Esophagus squamous epithelium (tissue), 5 donors: ENCODE measurements at places on chromosomes 7 and 10.

- DNase-seq, result no peak
These were observed 71.2 kb upstream of the RPA3 start for GRCh38 chr7:7789551-7789988.

DNA sequence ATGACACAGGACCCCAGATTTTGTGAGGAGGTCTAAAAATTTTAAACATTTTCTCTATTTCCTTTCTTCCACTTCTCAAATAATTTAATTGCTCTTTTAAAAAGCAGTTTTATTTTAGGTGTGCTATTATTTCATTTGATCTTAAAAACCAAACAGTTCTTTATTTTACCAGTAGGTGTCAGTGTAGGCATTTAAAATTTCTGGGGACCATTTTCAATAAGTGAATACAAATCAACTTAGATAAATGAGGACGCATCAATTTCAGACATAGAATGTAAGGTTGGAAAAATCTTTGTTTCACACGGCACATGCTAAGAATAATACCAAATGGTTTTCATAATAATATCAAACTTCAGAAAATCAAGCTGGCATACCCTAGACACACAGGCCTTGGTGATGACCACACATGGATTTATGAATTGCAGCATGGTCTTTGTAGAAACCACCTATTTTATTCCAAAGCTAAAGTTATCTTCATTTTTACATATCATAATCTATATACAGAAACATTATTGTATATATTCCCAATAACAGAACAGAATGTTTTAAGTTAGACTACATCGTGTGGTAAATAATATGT is 127.6 kb upstream of the SLC26A5 start:
- no peak for DNase-seq

DNA sequence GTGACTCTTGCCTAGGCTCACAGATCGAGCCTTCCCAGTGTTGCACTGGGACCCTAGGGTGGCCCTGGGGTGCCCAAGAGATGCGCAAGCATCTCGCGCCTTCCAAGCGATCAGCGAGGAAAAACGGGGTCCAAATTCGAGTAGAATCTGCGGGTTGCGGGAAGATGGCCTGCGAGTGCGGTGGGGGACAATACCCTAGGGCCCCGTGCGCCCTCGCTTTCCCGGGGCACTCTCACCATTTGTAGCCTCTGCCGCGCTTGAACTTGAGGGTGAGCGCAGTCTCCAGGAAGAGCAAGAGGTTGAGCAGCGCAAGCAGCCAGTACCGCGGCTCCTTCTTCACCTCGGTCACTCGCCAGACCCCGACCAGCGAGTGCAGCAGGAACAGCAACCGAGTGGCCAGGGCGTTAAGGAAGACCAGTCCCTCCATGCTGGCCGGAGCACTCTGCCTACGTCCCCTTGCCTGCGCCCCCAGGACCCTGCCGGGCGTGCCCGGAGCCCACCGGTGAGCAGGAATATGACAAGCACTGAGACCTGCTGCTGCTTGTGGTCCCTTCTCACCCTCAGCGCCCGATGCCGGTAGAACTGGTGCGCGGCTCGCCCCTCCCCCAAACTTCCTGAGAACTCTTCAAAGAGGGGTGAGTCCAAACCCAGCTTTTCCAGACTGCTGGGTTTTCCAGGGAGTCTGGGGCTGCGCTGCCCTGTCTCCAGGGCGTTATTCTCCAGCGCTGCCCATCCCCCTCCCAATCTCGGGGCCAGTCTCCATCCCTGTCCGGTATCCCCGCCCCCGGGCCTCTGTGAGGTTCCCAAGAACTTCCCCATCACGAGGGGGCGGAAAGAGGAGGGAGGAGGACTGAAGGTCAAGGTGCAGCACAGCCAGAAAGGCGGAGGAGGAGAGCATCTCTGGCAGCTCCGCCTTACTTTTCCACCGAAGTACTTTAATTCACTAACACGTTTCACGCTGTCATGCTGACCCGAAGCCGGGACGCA is at the start of gene TMEM26:
Gene TMEM26, minus strand, starts transcription at position 727 of the 987 bp plus-strand sequence. Its CDS starts 300 bp downstream, at position 427.
- no peak for DNase-seq

DNA sequence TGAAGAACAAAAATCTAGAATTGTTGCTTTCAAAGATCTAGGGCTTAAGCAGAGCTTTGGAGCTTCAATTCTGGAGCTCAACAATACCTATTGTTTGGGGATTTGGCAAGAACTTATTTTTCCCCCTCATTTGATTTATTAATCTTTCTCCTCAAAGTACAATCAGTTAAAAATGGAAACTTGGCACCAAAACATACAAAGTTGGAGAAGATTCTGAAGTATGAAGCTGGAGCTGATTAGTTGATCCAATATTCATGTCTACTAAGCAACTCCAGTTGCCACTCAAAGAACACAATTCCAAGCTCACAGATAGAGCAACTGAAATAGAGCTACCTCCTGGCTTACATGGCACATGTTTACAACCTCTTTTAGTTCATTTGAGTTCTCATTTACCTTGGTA is 3.8 kb downstream of the FAM13C start:
- no peak for DNase-seq

GRCh38 chr7:154442939-154443338 is 390.7 kb downstream of the DPP6 start:
- DNase-seq, result no peak

DNA sequence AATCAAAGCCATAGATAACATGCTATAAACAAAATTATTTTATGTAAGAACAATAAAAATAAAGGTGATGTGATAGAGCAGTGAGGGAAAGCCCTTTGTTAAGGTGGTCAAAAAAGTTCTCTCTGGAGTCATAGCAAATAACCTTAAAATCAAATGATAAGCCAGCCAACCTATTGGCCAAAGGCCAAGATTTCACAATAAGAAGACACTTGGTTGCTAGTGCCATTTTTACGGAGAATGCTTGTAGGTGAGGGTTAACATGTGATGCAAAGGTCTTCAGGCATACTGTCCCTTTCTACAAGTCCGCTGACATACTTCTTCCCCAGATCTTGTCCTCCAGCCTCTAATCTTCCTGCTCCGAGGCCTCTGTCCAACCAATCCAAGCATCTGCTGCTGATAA is 98.2 kb upstream of the ARID5B start:
- no peak for DNase-seq

GRCh38 chr10:4127518-4128315 is 342.7 kb upstream of the KLF6 start:
- no peak for DNase-seq

GRCh38 chr7:133509822-133510221 is 256.9 kb downstream of the EXOC4 start:
- no peak for DNase-seq

- no peak for DNase-seq
These were observed 10.0 kb upstream of the CHCHD1 start for GRCh38 chr10:73771722-73772280.

DNA sequence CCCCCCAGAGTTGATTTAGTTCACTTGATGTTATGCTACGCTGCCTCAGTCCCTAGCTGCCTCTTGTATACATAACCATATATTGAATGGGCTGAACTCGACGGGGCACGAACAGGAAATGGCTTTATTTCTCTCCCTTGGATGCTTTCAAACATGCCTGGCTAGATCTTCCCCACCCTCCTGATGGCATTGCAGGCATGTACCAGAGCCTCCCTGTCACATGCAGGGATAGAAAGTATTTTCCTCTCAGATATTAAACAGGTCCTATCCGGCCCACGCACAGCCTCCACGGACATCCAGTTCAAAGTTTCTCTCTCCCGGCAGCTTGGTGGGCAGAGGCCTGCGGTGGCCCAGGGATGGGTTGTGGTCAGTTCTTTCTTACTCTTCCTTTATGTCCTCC is 422.1 kb downstream of the RPS24 start:
- no peak for DNase-seq

DNA sequence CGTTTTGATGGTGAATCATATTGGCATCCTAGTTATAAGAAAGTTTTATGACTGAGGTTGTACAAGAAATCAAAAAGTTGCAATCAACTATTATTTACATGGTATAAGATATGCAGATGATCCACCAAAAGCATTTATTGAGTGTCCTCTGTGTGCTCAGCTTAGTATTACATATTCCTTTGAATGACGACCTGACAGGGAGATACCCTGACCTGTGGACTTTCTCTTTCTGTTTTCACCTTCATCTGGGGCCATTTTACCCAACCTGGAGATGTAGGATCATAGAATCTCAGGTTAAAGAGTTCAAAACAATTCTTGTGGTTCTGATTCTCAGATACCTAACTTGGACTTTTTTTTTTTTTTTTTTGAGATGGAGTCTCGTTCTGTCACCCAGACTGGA is 269.1 kb upstream of the SORCS1 start:
- no peak for DNase-seq

- no peak for DNase-seq
These were observed 316.6 kb upstream of the ZNF32 start for GRCh38 chr10:43965033-43965917.

DNA sequence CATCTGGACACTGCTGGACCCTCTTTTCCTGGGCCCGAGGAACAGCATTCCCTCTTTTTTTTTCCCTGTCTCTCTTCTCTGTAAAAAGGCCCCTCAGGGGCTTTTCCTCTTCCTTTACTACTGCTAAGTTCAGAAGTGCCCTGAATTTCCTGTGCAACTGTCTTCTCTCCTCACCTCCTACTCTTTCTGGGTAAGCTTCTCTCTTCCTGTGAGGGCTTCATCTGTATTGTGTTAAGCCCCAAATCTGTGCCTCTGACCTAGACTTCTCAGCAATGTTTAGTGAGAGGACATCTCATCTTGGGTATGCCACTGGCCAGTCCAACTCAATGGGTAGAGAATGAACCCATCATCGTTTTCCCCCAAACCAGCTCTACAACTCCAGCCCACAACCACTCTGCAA is 174.2 kb downstream of the PTEN start:
- no peak for DNase-seq

DNA sequence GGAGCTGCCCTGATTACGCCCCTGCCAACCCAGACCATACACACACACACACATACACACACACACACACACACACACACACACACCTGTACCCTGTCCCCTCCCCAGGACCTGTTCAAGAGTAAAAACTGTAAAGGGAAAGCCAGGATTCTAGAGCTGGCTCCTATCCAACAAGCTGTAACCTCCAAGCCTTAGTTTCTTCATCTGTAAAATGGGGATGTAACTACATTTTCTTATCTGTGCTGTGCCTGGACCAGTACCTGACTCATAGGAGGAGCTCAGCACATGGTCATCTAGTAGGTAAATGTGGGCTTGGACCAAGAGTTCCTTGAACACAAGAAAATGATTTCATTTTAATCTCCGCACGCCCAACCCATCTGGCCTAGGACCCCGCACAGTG is 128.8 kb downstream of the ZMIZ1 start:
- no peak for DNase-seq

DNA sequence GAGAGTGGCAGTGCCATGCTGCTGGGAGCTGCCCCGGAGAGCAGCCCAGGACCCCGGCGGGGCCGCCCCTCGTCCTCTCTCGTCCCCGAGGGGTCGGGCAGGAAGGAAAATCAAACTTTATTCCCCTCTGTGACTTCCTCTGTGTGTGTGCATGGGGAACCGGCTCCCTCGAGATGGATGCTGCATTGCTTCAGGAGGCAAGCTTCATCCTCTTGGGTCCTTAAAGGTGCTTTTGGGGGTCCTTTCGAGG is 726 bp downstream of the MCU start:
- no peak for DNase-seq

DNA sequence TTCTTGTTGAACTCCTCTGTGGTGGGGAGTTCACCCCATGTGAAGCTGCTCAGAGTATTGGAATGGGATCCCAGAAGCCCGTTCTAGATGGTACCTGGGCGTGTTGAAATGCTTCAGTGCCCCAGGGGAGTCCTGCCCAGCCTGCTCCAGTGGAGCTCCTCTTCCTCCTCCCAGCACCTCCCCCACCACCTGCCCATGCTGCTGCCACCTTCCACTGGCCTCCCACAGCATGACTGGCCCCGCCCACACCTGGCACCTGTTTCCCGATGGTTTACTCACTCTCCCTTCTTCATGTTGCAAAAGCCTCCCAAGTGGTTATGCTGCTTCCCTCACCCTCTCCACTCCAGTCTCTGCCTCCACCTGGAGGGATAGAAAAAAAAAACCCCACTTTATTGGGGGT is 32.2 kb upstream of the PCBD1 start:
- DNase-seq, result no peak

DNA sequence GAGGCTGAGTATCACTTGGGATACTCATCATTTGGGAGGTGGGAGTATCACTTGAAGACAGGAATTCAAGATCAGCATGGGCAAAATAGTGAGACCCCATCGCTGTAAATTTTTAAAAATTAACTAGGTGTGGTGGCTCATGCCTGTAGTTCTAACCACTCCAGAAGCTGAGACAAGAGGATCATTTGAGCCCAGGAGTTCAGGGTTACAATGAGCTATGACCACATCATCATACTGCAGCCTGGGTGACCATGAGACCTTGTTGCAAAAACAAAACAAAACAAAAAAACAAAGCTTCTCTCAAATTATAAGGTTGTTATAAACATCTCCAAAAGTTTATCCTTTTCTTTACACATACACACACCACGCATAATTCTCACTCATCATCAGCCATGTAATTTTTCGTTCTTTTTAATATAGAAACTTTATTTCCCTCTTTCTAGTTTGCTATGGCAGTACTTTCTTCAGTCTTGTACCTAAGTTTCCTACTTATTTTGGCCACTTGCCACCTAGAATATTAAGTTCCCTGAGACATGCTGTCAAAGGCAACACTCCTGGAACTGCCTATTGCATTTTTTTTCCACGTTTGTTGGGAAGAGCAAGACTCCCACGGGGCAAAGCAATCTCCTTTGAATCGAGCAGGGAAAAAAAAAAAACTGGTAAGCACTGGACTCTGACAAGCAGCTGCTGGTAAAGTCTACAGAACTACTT is 37.1 kb downstream of the SKIDA1 start:
- DNase-seq, result no peak

- no peak for DNase-seq
These were observed 2.4 kb upstream of the DENND10 start for GRCh38 chr10:119101366-119102098.

GRCh38 chr7:151484971-151485707 is 34.6 kb downstream of the RHEB start:
- DNase-seq, result no peak

DNA sequence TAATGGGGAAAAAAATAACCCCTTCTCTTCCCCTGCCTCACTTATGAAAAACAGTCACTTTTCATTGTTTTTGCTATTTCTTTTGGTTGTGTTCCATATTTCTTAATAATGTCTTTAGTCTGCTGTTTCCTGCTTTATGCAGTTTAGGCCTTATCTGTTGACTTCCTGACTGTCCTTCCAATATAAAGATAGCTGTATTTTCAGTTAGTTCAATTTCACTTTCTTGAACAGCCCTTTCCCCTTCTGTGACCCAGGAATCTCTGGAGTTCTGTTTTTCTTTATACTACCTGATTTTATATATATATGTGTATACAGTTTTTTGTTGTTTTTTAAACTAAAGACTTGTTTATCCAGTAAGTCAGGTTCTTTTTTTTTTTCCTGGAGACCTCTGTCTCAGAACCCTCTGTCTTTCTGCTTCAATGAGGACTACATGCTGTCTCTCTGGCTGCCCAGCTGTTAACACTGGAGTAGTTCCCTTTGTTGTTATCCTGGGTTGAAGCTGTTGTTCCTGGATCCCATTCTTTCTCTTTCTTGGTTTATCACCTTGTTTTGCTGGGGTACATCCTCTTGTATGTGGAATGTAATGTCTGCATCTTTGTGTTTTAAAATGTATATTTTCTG is 87.2 kb downstream of the GSDME start:
- no peak for DNase-seq

GRCh38 chr7:55244006-55244745 is 121.0 kb upstream of the LANCL2 start:
- DNase-seq, result no peak

- DNase-seq, result no peak
These were observed 10.9 kb downstream of the TAS2R60 start for GRCh38 chr7:143454091-143454680.

- DNase-seq, result no peak
These were observed 2.9 kb upstream of the GTPBP4 start for GRCh38 chr10:985361-985760.
